ENCODE measurements at places on chromosomes 1 and 21.
A peak's percentile ranks its signal among the peaks of the same experiment; 100 is the strongest.

DNA sequence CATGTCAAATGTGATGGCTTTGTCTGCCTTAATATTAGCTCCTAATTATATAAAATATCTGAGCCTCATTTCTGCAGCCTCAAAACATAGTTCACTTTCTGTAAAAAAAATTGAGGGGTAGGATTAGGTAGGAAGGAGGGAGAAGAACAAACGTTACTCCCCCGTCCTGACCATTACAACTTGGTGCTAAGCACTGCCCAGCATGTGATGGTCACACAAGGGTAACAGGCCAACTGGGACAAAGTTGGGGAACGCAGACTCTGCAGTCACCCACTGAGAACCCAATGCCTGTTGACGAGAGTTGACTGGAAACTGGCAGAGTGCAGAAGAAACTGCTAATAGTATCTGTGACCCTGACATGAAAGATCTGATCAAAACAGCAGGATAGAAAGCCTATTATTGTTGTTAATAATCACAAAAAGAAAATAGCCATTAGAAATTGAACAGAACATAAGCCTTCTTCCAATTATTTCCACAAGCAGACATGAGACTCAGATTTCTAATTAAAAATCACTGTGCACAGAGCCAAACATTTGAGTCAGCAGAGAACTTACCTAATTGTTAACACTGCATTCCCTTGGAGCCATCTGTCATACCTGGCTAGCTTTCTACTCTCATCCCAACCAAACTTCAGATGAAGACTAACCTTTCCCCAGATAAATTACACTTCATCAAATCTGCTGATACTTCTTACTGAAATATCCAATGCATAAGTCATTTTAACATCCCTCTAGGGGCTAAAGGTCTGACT, 5.5 kb downstream of the SORT1 start:
- DNase-seq, result no peak

GRCh38 chr21:31865429-31865970, 7.3 kb upstream of the HUNK start:
- no peak for DNase-seq

DNA sequence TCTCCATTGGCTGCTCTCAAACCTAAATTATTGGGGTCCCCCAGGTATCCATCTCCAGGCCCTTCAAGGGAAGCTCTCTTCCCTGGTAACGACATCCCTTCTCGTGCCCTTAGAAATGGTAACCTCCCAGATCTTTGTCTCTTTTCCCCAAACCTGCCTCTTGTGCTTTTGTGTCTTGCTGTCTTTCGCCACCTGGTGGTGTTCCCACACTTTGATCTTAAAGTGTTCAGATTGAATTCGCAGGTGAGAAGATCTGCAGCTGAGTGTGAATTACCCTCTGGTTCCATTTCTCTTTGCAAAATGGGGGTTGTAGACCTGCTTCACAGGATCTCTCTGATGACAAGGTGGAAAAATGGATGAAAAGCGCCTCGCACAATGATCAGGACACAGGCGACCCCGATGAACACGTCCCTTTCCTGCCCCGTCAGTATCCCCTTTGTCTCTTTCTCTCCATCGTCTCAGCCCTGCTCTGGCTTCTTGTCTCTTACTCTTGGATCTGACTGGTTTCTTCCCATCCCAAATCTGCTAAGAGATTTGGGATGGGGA, 53.1 kb downstream of the DOP1B start:
- DNase-seq, result peak; percentile 73

GRCh38 chr1:90748668-90749067, 31.6 kb upstream of the BARHL2 start:
- no peak for DNase-seq

- no peak for DNase-seq
These were observed 38.9 kb downstream of the ZC3H11B start for GRCh38 chr1:219573960-219574359.

DNA sequence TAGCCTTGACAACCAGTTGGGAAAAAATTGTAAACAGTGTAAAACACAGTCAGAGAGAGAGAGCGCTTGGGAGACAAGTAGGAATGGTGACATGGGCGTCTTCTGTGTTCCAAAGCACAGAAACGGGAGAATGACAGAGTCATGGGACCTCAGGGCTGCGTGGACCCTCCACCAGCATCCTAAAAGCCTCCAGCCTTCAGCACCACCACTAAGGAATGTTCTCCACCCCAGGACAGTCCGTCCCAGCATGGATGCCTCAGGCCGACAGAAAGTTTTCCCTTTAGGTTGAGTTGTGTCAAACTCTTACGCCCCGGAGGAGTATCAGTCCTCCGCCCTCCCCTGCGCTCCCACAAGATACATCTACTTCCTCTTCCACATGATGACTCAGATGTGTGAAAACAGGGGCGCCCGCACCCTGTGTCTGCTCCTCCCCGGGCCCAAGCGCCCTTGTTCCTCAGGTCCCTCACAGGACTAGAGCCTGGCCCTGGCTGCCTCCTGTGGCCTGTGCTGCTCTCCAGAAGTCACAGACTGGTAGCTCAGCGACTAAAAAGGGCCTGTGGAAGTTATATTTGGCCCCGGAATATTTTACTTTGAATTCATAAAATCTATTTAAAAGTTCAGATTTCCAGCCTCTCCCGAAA, 63.9 kb upstream of the EFHD2 start:
- DNase-seq, result no peak

- DNase-seq, result no peak
These were observed 524.1 kb downstream of the PTBP2 start for GRCh38 chr1:97245682-97246081.

DNA sequence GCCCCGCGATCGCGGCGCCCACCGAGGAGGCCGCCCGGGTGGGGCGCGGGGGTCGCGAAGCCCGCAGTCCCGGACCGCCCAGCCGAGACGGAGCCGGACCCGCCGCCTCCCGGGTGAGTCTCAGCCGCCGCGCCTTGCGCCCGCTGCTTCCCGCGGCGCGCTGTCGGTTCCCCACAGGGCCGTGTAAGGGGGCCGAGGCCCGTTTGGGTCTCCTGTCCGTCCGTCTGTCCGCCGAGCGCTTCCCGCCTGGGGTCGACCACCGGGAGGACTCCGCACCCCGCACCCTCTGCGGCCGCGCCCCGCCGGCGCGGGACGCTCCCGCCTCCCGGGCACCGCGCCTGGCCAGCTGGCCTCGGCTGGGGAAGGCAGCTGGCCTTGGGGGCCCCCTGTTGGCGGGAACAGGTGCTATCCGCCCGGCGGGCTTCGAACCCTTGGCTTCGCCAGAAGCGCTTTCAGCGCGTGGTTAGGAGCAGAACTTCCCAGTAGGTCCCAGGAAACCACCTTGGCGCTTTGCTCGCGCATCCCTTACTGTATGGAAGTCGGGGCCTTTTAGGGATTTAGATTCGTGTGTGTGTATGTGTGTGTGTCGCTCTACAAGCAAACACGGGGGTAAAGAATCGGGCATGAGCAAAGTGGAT, 414 bp downstream of the TMEM51 start:
- DNase-seq, result no peak

GRCh38 chr21:33229784-33230544, at the start of gene IFNAR2:
Gene IFNAR2 (plus strand): TSS chr21:33229938. CDS start chr21:33241923, 11,985 bp downstream.
- peak; percentile 18 for DNase-seq

DNA sequence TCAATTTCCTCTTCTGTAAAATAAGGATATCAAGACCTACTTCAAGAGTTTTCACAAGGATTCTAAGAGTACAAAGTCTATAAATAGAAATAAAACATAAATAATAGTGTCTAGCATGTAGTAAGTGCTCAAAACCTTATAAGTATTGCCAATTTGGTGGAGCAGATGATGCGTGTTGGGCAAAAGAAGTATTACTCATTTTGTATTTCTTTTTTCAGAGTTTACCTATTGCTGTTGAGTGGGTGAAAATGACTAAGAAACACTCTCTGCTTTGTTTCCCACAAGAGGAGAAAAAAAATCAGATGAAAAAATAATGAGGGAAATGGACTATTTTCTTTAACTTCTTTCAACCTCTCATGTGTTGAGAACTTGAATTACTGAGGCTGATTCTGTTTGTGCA, 103.3 kb upstream of the KCNK2 start:
- no peak for DNase-seq

DNA sequence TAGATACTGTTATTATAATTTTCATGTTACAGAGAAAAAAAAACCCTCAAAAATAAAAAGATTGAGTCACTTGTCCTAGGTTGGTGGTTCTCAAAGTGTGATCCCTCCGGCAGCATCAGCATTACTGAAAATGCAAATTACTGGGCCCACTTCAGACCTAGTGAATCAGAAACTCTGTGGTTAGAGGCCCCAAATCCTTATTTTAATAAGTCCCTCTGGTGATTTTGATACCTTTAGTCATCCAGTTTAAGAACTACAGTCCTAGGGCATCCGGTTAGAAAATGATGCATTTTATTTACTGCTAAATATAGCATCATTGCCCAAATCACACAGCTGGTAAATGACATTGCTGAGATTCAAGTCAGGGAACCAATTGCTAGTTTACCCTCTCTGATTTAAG, 203.7 kb upstream of the RUNX1 start:
- no peak for DNase-seq

DNA sequence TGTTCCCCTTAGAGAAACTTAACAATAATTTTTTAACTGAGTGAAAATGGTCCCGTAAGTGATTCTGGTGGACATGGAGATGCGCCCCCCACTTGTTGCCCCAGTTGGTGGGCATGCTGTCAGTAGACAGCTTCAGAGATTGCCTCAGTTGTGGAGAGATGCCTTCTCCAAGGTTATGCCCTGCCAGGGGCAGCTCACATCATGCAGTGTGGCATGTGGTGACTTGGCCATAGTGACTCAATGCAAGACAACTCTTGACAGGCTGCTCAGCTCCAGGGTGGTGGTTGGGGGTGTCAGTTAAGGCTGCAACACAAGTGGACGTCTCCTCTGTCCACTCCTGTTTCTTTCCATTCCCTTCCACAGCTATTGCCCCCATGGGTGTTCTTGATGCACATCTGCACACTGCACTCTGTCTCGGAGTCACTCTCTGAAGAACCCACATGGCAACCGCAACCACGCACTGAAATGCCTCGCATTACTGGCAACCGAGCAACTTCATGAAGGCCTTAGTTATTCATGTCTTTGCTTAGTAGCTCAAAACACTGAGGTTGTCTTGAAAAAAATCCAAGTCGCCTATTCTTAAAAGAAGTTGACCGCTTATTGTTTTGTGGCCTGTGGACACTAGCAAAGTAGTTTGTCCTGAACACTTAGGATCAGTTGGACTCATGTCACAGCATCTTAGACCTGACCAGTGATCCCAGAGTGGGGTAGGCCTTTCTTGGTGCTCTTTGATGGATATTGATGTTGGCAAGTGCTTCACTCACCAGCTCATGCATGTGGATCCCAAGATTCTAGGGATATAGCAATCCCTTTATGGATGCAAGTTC, 54.8 kb upstream of the USP1 start:
- DNase-seq, result no peak

DNA sequence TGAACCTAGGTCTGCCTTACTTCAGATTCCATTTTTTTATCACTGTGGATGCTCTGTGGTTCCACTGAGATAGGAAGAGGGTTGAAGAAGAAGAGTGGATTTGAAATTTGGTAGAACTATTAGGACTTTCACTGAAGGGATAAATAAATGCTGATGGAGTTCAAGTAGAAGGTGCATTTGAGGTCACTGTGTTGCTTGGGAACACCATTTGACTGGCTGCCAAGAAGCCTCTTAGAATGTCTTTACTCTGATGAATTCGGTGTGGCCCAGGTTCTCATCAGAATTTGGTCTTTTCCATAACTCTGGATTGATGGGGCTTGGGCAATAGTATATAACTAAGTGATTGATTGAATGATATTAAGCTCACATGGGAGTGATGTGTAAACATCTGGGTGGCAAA, 11.9 kb downstream of the XPR1 start:
- no peak for DNase-seq

DNA sequence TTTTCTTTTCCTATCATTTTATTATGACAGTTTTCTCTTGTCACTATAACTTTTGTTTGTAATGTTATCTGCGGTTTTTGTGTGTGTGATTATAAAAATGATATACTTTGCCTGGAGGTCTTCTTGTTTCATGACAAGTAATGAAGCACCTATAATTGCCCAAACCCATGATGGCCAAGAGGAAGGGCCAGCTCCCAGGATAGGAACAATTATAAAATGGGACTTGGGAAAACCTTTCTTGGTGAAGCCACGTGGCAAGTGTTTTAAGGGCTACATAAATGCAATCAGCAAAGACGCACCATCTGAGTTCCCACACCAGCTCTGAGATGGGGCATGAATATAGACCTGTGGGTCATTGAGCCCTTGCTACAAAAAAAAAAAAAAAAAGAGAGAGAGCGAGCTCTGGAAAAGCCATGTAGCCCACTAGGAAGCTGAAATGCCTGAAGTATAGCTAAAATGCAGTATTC, 462.6 kb upstream of the RUNX1 start:
- no peak for DNase-seq

- DNase-seq, result no peak
These were observed 257.1 kb upstream of the CSF3R start for GRCh38 chr1:36739703-36740289.

DNA sequence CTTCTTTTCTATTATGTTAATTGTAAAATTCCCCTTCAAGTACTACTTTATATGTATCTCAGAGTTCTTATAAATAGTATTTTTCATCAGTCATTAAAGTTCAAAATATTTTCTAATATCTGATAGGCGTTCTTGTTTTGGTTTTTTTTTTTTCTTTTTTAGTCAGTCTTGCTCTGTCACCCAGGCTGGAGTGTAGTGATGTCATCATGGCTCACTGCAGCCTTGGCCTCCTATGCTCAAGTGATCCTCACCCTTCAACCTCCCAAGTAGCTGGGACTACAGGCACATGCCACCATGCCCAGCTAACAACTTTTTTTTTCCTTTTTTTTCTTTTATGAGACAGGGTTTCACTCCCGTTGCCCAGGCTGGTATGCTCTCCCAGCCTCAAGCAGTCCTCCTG, 27.3 kb downstream of the AGMAT start:
- no peak for DNase-seq

Data from HCT116 (cell line).